Cortex of kidney (tissue), 1 donor: ENCODE measurements at places on chromosomes 3 and 15.

- DNase-seq = no peak
Measured at GRCh38 chr15:78879517-78880241, 7.0 kb downstream of the MORF4L1 start.

GRCh38 chr3:141020143-141020830, 30.9 kb upstream of the SPSB4 start:
- no peak for DNase-seq

GRCh38 chr15:71328453-71328852, 213.2 kb downstream of the THSD4 start:
- DNase-seq = no peak

DNA sequence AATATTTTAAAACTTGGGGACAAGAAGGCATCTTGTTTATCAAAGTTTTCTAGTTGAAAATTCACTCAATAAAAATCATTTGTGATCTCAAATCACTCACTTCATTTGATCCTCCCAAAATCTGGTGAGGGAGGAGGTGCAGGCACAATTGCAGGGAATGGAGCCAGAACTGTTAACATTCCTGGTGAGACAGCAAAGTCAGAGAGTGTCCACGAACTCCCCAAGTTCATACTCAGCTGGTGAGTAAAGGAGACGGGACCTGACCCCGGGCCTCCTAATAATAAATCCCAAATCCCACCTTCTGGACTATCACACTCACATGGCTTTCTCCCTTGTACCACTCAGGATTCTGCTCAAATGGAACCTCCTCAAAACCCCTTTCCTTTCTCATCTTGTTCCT, 252.3 kb upstream of the LRTM1 start:
- no peak for DNase-seq

DNA sequence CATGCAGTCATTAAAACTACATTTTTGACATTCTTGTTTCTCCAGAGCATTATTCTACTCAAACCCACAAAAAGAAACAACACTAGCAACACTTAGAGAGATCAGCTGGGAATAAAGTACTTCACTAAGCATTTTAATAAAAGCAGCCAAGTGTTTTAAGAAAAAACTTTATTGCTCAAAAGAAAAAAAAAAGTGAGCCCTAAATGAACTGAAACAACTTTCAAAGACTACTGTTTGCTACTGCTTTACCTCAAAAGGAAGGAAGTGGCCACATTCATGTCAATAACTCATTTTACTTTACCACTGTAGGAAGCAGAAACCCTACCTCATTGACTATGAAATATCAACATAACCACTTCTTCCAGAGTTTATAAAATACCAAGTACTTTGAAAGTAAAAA, 91.3 kb downstream of the UACA start:
- no peak for DNase-seq

GRCh38 chr3:9201955-9202354, 47.5 kb downstream of the SRGAP3 start:
- no peak for DNase-seq

DNA sequence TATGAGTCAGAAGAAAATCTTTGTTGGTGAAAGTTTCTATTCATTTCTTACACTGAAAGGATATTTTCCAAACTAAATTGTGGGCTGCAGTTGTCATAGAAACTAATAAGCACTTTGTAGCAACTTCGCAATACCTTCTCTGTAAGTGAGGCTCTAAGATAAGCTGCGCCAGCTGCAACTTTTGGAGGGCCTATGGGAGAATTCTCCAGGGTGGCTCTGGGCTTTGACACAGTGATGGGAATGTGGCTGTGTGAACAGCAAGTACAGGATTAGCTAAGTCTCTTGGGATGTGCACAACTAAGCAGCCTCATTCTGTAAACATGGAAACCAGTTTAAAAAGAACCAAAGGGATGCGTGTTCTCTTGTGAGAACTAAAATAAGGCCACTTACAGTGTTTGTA, 124.6 kb upstream of the SGO1 start:
- DNase-seq = no peak

DNA sequence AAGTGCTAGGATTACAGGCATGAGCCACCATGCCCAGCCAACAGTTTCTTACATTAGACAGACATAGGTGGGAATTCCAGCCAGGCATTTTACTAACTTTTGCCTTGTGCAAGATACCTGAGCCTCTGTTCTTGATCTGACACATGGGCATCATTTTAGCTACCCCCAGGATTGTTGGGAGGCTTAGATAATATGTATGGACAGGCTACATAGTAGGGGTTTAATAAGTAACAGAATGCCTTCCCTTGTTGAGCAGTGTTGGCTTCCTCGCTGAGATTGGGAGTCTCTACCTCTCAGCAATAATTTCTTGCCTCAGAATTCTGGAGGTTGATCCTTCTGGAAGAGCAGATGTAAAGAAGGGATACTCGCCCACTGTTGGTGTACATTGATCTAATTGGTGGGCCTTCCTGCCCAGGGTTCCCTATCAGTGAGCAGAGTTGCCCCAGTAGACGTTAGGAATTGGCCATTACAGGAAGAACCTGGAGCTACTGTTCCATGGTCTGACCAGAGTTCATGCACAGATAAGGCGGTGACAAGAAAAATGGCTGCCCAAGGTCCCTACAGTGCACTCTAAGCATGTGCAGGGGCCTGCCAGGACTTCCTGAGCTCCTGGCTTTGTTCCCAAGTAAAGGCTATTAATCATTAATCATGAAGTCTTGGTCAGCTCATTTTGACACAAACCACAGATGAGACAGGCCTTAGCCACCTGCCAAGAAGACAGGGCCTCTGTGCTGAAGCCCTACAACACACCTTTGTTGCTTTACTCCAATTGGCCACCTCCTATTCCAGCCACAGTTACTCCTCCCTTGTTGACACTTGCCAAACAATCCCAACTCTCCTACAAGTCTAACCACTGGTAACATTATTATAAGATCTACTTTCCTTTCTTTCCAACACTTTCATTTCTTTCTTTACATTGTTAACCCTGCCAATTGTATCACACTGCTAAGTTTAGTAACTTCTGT, 5.0 kb upstream of the IL17RE start:
- DNase-seq = no peak

DNA sequence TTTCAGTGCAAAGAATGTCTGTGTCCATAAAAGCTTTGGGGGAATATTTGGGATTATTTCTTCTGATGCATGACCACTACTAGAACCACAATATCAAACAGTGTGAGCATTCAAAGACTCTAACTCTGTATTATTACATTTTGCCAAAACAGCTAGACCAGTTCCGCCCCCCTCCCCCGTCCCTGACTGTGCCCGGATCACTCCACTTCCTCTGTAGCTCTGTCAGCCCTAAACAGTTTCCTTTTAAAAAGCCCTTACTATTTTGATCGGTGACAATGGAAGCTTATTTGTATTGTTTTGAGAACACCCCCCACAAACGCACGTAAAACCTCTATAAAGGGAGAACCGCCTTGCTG, 36.6 kb upstream of the EPHB3 start:
- DNase-seq = no peak

DNA sequence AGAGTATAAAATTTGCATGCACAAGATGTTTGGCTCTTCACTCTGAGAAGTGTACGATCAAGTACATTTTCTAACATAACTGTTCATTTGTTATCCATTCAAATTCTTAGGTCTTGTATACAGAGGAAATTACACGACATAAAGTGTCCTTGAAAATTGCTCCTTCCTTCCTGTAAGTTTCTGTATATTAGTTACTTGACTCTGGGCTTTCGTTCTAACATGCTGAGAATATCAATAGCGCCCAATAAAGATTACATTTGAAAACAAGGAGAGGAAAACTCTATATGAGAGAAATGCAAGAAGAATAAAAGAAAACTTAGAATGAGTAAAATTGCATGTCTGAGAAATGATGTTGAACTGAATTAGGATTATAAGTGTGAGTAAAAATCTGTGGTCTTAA, 722.5 kb upstream of the CADM2 start:
- DNase-seq = no peak

DNA sequence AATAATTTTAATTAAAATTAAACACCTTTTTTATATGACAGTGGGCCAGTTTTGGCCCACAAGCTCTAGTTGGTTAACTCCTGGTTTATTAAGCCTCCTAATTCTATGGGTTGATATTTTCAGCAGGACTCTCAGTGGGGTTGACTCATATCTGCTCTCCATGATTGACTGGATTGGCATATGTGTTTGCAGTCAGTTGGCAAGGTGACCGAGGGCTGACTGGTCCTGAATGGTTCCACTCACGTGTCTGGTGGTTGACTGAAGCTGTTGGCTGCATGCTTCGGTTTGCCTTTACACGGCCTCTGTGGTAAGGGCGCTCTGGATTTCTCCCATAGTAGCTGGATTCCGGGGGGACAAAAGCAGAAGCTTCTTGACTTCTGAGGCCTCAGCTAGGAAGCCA, 65.3 kb upstream of the ZNF280D start:
- DNase-seq = no peak

DNA sequence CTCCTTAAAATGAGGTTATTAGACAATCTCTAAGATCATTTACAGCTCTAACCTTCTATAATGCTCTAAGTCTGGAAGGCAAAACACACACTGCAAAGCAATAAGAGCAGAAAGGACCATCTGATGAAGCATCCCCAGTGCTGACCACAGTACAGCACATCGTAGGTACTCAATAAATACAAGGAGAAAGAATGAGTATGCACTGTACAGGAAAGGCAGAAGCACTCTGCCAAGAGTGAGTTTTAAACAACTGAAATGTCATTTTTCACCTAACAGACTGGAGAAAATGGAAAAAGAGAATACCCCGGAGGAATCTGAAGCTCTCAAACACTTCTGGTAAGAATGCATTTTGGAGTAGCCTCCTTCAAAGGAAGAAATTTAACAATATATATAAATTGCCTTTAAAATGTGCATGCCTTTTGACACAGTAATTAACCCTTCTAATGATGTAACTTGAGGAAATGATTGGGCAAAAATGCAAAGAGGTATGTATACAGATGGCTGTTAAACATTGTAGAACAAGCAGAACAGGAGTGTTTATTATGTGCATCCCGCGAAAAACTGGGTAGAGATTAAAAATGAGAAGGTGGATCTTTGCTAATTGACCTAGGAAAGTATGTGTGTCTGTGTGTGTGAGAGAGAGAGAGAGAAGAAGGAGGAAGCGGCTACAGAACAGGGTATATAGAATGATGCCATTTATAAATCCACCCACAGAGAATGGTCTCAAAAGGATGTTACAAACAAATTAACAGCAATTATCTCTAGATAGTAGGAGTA, 8.0 kb upstream of the OXTR start:
- DNase-seq = no peak

GRCh38 chr15:52672661-52673060, 6.5 kb downstream of the ATOSA start:
- no peak for DNase-seq

- DNase-seq = no peak
Measured at GRCh38 chr3:45486136-45486535, 97.8 kb downstream of the LARS2 start.

DNA sequence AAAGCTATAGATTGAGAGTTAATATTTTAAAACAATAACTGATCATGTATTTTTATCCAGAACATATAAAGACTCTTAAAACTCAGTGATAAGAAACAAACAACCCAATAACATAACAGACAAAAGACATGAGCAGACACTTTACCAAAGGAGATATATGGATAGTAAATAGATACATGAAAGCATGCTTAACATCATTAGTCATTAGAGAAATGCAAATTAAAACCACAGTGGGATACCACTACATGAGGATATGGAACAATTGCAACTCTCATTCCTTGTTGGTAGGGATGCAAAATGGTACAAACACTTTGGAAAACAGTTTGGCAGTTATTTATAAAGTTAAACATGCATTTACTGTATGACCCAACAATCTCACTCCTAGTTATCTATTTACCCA, 95.0 kb downstream of the IQCH start:
- DNase-seq = no peak

GRCh38 chr3:150384296-150385212, 23.5 kb upstream of the TSC22D2 start:
- no peak for DNase-seq

DNA sequence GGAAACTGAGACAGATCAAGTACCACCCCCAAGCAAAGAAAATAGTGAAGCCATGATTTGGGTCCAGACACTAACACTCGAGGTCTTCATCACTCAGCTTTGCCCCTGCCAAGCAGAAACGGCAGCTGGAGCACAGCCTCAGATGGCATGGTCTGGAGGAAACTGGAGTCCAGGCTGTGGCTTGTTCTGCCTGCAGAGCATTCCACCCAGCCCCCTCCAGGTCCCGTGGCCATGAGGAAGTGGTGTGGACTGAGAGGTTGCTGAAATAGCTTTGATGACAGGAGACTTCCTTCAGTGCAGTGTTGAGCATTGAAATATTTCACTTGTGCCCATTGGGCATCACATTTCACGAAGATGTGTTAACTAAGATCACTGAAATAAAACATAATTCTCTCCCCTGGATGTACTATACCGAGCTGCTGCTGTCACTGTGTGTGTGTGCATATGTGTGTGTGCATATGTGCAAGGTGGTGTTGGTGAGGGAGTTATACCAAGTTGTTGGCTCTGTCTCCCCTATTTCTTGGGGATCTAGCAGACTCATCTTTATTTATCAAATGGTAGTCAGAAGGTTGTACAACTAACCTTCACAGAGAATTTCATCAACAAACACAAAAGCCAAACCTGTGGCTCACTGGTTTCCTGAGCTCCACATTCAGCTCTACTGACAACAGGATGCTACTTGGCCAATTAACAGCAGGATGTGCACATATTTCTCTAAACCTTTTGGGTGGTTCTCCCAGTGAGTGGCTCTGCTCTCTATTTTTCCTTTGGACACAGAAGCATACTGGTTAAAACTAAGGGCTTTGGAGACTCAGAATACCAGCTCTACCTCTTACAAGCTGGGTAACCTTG, 660.1 kb upstream of the CFAP20DC start:
- DNase-seq = no peak

DNA sequence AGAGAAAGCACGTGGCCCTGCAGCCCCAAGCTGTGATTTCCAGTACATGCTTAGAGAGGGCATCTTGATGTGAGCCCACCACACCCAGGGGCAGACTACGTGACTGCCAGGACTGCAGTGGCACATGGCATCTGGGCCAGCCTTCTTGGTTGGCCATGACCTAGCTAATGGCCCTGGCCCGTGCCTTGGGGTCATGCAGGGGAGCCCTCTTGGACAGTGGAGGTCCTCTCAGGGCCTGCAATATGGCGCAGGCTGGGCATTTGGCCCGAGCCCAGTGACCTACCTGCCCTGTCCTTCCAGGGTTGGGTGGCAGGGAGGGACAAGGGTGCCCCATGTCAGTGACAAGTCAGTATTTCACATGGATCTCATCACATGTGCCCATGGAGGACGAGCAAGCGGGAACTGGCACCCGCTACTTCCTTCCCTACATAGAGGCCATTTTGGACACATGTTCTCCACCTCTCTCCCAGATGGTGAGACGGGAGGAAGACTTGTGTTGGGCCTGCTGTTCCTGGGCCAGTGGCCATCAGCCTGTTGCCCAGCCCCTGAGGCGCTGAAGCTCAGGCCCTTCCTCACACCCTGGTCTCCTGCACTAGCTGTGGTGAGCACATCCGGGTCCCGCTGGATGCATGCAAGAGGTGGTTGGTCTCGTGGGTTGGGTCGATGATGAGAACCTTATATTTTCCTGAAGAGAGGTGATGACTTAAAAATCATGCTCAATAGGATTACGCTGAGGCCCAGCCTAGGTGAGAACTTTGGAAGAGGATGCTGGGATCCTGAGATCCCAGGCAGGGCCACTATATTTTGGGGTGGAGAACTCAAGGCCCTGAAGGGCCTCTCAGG, 195.6 kb downstream of the UBE3A start:
- no peak for DNase-seq
